GM12864 (cell line): ENCODE measurements at places on chromosomes 16 and 17.

DNA sequence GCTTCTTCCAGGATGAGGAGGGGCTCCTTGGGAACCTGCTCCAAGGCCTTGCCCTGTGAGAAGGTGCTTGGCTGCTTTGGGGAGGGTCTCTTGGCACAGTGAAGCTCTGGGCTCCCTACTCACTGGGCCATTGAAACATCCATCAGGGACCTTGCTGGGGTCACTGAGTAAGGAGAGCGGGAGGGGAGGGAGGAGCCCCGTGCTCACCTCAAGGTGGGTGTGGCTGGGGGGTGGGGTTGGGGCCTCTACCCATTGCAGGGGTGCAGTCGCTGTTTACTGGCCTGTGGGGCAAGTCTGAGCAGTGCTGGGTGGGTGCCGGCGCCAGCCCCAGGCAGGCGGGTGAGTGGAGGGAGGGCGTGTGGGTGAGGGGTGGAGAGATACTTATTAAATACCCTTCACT is 9.9 kb downstream of the TNS4 start:
- DNase-seq = no peak

GRCh38 chr16:68902003-68902968 is 59.0 kb downstream of the TANGO6 start:
- DNase-seq = no peak

- no peak for DNase-seq
These were observed 7.6 kb downstream of the AIPL1 start for GRCh38 chr17:6427279-6427781.

DNA sequence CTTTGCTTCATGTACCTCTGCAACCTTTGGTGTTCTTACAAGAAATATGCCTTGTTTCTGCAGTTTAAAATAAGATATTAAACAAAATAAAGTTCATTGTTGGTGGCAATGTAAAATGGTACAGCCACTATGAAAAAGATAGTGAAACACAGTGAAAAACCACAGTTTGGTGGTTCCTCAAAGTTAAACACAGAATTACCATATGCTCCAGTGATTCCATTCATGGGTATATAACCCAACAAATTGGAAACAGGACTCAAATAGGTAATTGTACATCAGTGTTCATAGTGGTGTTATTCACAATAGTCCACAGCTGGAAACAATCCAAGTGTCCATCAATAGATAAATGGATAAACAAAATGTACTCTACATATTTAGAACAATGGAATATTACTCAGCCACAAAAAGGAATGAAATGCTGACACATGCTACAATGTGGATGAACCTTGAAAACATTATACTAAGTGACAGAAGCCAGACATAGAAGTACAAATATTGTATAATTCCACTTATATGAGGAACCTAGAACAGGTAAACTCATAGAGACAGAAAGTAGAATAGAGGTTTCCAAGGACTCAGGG is 49.2 kb downstream of the CUEDC1 start:
- DNase-seq = no peak

GRCh38 chr16:80174416-80174815 is 366.4 kb upstream of the DYNLRB2 start:
- DNase-seq = no peak

DNA sequence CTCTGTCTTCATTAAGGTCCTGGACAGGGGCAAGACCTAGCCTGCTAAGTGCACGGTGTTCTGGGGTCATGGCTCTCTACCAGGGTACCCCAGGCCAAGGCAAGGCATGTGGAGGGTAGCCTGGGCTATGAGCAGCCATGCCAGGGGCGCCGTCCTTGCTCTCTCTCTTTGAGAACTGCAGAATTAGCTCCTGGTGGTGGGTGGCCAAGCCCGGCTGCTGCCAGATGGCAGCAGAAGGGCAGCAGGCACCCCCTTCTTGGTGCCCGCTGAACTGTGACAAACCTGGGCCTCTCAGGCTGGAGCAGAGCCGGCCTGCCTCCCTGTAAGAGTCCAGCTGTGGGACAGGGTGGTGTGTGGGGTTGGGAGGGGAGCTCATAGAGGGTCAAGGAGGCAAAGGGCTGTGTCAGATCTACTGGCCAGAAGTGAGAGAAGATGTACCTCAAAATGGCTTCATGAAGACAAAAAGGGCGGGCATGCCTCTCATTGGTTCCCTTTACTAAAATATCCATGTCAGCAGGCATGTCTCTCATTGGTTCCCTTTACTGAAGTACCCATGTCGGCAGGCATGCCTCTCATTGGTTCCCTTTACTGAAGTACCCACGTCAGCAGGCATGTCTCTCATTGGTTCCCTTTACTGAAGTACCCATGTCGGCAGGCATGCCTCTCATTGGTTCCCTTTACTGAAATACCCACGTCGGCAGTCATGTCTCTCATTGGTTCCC is 81.7 kb upstream of the SDK2 start:
- DNase-seq = no peak

GRCh38 chr16:88881675-88882357 is 15.4 kb upstream of the PABPN1L start:
- no peak for DNase-seq

DNA sequence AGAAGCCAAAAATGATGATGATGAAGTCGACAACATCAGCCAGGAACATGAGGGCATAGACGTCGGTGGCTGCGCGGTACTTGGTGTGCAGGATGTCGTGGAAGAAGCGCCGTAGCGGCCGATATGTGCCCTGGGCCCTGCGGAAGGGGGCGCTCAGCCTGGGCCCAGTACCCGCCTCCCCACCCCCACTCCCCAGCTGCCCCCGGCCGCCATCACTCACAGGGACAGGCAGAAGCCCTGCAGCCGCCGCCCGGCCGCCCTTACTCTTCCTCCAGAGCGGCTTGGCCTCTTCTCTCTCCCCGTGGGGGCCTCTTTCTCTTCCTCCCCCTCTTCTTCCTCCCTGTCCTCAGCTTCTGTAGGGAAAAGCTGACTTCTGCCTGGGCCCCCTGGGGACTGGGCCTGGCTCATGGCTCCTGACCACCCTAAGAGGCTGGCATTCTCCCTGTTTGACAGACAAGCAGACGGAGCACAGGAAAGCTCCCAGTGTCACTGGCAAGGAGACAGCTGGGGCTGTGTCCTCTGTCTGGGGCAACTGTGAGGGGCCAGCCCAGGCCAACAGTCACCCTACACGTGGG is 14.2 kb downstream of the CTU2 start:
- no peak for DNase-seq

GRCh38 chr16:66705790-66706505 is 9.4 kb upstream of the CMTM4 start:
- no peak for DNase-seq

DNA sequence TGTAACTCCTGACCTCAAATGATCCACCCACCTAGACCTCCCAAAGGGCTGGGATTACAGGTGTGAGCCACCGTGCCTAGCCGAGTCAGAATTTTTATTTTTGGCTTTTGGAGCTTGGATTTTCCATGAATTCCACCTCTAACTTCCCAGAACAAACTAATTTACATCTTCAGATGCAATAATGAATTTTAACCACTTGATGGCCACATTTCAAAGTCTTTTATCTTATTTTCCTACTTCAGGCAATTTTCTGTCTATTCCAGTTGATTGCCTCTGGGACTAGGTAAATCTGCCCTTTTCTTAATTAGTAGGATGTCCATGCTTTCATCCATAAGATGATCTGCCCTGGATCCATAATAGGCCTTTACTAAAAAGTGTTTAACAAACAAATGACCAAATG is 156.4 kb upstream of the ANKFN1 start:
- no peak for DNase-seq

DNA sequence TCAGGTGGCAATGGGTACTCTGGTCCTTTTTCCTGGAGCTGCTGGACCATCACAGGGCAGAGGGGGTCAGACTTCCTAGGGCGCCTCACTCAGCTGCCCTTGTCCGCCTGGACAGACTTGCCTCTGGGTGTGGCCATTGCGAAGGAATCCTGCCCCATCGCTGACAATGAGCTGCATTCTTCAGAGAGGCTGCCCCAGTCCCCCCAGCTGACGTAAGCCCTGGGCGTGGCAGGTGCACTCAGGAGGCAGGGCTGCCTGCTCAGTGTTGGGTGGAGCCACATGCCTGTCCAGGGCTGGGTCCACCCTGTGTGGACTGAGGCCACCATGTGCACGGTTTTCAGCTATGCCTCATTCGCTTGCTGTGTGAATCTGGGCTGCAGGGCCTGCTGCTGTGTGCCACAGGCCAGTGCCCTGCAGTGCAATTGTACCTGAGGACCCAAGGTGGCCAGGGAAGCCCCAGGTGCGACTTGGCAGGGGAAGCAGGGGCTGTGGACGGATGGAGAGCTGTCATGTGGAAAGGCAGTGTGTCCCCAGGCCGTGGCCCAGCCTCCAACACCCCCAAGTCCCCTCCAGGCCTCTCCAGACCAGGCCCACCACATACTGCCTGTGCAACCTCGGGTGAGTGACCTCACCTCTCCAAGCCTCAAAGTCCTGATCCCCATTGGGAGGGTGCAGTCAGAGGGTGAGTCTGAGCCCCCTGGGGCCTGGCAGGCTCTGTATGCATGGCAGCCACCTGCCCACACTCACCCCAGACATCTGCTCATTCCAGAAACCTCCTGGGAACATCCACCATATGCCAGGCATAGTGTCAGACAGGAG is 14.0 kb upstream of the MPRIP start:
- no peak for DNase-seq

- no peak for DNase-seq
These were observed 13.8 kb downstream of the IL34 start for GRCh38 chr16:70659953-70660671.

DNA sequence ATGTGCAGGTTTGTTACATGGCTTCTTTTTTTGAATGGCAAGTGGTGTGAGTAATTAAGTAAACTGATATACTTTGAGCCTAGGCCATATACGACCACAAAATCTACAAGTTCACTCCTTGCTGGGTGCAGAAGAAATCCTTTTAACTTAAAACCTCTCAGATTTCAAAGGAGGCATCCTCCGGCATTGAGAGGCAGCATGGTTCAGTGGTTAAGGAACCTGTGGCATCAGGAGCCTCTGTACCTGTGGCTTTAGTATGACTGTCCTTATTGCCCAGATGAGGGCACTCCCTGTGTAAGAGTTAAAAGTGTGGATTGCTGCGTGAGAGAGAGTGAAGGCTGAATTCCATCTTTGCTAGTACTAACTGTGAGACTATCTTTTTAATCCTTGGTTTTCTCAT is 3.3 kb downstream of the NLRP1 start:
- DNase-seq = no peak

DNA sequence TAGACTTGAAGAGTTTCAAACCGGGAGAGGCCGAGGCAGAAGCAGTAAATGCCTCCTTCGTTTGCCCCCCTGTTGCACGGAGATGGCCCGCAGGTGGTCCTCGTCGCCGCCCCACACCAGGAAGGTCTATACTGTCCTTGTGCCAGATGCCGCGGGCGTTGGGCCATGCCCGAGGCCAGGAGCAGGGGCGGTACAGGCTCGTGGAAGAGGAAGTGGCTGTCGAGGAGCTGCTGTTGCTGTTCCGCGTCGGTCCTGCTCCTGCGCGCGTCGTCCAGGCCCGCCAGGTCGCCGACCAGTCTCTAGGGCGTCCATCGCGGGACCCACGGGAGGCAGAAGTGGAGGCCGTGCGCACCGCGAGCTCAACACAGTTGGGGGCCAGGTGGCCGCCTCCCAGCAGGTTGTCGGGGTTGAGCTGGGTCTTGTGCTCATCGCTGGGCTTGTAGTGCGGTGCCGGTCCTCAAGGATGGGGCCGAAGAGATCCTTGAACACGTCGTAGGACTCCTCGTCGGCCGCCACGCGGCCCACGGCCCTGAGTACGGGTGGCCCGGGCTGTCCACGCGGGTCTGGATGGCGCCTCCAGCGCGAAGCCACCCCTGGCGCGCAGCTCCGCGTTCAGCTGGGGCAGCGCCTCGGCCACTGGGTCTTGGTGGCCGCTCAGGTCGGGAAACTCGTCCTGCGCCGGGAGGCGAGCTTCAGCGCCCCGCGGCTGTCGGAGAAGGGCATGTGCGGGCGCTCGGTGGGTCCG is 13.1 kb upstream of the C16orf87 start:
- no peak for DNase-seq

- no peak for DNase-seq
These were observed 806 bp upstream of the CYB561 start for GRCh38 chr17:63446753-63447470.

DNA sequence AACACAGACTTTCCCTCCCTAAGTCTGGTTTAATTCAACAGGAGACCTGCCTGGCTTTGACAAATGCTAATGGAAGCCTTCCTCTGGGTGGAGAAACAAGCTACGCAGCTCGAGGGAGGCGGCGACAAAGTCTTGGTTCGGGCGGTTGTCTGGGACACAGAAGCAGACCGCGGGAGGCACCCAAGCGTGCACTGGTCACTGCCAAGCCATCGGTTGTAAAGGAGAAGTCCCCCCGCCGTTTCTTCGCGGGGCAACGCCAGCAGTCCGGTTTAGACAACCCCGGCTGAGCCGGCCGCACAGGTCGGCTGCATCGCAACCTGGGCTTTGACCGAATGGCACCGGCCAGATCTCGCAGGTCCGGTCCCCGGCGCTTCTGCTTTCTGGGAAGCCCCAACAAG is 586 bp downstream of the GLYR1 start:
- no peak for DNase-seq
